Fibroblast of the aortic adventitia (primary cell): ENCODE measurements at places on chromosomes 11 and 22. TPM values are rescaled to one million over a fixed set of nuclear protein-coding genes. Genes with fewer than 3 reads are reported as not detected.

GRCh38 chr22:21624120-21624879, 5.5 kb downstream of the YDJC start:
- DNase-seq = peak; percentile 37

SEC14L3 gene
- total RNA-seq = not detected in 2 replicates

- peak; percentile 76 for DNase-seq
Measured at GRCh38 chr22:30705710-30706651, 11.3 kb downstream of the OSBP2 start.

GRCh38 chr22:21051831-21052400, 6.2 kb downstream of the LRRC74B start:
- no peak for DNase-seq

- no peak for DNase-seq
Measured at GRCh38 chr11:11788063-11788710, 53.6 kb upstream of the USP47 start.

GNAZ gene
- total RNA-seq = 1.3 and 3.1 TPM in 2 replicates

DNA sequence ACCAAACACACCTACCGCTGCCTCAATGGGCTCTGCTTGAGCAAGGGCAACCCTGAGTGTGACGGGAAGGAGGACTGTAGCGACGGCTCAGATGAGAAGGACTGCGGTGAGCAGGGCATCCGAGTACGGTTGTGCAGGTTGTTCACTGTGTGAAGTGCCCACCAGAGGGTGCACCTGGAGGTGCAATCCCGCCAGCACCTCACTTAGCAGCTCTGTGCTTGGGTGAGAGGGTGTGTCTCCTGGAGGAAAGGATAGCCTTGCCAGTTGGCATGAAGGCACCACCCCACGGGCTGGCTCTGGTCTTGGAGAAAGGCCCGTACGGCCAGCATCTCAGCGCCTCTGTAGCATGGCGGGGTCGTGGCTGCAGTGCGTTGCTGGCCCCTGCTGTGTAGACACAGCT, 39.4 kb downstream of the ST14 start:
- no peak for DNase-seq

NXPE2 gene
- total RNA-seq = 0.09 TPM in 1 of 2 replicates, not detected in the other

DNA sequence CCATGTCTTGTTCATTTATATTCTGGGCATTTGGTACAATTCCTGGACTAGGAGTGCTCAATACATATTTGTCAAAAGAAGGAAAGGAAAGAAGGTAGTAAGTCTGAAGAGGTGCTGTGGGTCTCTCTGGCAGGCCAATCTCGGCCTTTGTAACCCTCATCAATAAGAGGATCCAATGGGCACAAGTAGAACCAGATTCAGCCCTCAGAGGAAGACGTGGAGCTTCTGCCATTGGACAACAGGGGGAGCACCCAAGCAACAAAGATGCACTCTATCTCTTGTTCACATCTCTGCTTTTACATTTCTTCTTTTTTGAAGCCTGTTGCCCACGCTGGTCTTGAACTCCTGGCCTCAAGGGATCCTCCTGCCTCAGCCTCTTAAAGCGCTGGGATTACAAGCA, 2.2 kb upstream of the VPS11 start:
- peak; percentile 36 for DNase-seq

- no peak for DNase-seq
Measured at GRCh38 chr11:9386901-9387300, 2.4 kb downstream of the IPO7 start.

GRCh38 chr11:44312876-44313275, 2.9 kb upstream of the ALX4 start:
- no peak for DNase-seq

DNA sequence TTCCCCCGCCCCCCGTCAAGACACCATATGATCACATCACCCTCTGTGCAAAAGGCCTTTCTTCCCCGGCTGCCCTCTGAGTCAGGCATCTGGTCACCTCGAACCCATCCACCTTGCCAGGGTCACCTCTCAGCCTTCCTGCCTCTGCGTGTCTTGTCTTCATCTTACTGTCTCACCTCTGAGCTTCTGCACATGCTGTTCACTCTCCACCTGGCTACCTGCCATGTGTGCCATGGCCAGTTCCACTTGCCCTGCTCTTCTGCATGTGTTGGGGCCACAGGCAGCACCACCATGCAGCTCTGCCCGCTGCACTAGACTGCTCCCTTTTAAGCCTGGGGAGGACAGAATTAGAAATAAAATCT, 9.8 kb downstream of the ZNF74 start:
- no peak for DNase-seq

ACTN3 gene
- not detected in 2 replicates for total RNA-seq

DNA sequence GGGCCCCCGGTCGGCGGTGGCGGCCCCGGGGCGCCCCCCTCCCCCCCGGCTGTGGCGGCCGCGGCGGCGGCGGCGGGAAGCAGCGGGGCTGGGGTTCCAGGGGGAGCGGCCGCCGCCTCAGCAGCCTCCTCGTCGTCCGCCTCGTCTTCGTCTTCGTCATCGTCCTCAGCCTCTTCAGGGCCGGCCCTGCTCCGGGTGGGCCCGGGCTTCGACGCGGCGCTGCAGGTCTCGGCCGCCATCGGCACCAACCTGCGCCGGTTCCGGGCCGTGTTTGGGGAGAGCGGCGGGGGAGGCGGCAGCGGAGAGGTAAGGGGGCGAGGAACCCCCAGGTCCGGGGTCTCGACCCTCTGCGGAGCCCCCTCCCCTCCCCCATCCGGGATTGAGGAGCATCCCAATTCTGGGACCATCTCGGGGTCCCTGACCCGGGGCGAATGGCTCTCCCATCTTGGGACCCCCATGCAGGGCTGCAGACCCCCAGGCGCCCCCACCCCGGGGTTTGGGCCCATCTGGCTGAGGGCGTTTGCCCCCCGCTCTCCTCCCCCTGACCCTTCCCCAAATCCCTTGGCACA, 431 bp downstream of the KMT2A start:
- DNase-seq = no peak

DNA sequence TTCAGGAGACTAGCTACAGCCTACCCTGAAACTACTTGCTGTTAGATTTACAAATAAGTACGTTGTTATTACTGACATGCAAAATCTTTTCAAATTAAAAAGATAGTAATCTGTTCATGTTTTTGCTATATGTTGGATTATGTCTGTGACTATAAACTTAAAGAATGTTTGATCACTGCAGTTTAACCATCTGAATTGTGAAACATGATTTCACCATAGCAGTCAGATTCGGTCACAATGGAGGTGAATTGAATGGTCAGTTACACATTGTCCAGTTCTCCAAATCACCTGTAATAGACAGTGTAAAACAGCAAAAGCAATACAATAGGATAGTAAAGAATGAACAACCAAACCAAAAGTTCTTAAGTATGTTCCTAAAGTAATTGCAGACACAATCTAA, 43.3 kb downstream of the CCDC83 start:
- no peak for DNase-seq

CDC42EP1 gene
- total RNA-seq = 18.9 and 30.3 TPM in 2 replicates

DNA sequence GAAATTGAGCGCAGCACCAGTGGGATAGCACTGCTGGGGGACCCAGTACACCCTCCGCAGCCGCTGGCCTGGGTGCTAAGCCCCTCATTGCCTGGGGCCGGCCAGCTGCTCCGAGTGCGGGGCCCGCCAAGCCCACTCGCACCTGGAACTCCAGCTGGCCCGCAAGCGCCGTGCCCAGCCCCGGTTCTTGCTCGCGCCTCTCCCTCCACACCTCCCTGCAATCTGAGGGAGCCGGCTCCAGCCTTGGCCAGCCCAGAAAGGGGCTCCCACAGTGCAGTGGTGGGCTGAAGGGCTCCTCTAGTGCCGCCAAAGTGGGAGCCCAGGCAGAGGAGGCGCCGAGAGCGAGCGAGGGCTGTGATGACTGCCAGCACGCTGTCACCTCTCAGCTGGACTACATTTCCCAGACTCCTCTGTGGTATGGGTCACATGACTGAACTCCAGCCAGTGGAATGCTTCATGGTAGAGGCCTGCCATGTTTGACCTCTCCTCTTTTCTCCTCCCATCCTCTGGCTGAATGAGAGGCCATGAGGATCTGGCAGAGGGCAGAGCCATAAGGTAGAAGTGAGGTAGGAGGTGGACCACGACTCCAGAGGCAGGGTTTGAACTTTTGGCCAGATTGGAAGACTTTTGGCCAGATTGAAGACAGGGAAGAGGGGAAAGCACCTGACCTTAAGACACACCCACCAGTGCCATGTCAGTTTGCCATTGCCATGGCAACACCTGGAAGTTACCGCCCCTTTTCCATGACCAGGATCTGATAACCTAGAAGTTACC, 6.2 kb downstream of the MRGPRD start:
- DNase-seq = no peak

GRCh38 chr11:22234743-22235142, 41.9 kb downstream of the ANO5 start:
- no peak for DNase-seq

- DNase-seq = no peak
Measured at GRCh38 chr22:46534177-46534776, 3.1 kb downstream of the CELSR1 start.

DNA sequence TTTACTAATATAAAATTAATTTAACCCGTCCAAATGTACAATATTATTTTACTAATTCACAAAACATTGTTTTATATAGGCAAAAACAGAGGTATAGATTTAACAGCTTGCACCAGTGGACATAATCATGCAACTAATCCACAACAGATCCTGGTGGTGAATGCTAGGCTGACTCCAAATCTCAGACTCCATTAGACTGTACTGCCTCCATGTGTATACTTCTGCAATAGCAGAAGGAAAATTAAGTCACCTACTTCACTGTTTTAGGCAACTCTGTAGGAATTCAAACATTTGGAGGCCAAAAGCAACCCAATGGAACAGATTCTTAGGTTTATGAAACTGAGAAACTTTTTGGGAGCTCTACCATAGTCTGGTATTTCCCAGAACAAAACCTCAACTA, 30.0 kb upstream of the RAB39A start:
- DNase-seq = peak; percentile 74
